IPS DF 19.7 (cell line): ENCODE measurements at places on chromosomes 6 and 20.

- no peak for DNase-seq
These were observed 199.9 kb downstream of the EPHA7 start for GRCh38 chr6:93219447-93219846.

DNA sequence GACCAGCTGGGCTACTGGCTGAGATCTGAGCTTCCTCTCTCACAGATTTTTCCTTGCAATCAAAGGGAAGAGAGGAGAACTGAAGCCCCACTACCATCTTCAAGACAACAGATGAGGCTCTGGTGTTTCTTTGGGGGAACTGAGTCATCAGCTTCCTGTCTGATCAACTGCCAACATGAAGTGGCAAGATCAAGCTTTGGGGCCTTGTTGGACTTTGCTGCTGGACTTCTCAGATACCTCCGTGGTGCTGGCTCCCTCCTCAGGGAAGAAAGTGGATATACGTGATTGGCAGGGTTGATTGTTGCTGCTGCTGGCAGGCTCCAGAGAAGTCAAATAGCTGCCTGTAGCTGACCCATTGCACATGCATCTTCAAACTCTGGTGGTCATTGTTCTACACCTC lies 3.6 kb upstream of the TOX2 start:
- no peak for DNase-seq

GRCh38 chr20:47196091-47197081 lies 160.1 kb downstream of the ZMYND8 start:
- no peak for DNase-seq

DNA sequence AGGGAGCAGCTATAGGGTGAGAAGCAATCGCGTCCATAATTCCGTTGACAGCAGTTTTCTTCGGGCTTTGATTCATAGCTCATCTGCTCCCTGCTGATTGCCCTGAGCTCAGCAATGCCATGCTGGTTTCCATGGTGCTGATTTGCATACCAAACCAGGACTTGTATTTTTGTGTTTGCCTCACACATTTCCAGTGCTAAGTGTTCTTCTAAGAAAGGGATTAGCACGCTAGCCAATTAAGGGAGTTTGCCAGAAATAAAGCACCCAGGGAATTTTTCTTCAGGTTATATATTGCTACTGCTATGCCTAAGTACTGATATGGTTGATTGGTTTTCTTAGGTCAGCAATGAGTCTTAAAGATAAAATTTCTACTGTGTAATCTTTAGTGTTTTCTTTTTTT lies 177.6 kb downstream of the PLCB1 start:
- DNase-seq: no peak

GRCh38 chr6:155782739-155783459 lies 327.3 kb upstream of the NOX3 start:
- DNase-seq: no peak

DNA sequence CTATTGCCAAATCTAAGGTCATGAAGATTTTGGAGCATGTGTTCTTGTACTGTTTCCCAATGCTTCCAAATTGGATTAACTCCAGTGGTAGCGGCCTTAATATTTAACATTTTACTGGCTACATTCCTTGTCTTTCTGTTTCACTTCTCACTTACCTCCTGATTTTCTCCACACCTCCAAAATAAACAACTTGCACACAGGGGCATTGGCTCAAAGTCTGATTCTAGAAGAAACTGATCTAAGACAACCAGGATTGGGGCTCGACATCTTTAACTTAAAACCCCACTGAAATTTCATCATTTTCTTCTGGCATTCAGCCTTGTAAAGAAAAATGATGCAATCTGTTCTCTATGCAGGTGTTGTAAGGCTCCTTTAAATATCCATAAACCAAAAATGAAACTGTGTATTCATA lies 557.9 kb upstream of the ID4 start:
- no peak for DNase-seq

- DNase-seq: no peak
These were observed 54.2 kb downstream of the TBC1D7 start for GRCh38 chr6:13273931-13274706.

DNA sequence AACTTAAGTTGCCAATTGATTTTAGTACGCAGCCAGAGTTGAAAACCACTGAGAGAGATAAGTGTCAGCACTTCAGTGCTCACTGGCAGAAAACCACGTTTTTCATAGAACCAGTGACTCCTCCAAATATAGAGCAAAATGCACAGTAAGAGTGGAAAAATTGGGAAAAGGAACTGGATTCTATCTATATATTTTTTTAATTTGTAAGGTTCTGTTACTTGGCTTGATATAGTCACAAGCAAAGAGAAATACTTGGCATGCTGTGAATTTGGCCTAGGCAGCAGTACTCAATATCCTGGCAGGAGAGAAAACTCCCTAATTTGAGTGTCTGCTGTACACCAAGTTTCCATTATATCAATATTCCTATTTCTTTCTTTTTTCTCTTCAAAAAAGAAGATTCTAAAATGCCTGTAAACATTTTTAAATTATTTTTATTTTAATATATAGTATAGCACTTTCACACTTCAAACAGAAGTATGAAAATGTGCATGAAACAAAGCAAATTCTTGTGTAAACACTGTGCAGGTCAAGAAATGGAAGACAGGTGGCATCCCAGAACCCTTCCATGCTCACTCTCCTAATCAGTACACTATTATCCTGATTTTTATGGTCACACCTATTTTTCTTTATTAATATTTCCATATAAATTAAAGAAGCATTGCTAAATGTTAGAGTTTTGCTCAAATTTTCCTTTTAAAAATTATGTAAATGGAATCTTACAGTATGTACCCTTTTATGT lies 561.8 kb upstream of the RNF217 start:
- no peak for DNase-seq

DNA sequence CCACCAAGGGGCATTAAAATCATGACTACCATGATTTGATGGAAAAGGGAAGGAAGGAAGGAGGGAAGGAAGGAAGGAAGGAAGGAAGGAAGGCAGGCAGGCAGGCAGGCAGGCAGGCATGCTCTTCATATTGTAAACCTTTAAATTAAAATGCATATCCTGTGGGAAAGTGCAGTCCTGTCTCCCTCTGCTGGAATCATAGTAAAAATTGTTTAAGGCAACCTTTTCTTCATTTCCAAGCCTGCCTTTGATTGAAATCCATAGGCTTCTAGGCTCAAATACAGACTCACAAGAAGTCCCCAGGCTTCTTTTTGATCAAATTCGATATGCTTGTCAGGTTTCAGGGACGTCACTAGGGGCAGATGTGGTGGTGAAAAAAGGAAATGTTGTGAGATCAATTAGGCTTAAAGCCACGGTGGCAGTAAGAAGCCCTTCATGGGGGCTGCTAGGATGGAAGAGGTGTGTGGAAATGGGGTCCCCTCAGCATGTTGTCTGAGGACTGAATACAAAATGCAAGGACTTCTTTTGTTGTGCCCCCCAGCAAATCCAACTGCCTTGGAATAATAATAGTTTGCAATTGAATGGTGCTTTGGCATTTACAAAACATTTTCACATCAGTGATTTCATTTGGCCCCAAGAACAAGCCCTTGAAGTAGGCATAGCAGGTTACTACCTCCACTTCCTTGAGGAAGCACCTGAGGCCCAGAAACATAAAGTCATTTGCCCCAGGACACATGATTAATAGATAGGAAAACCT lies 25.6 kb upstream of the GABRR1 start:
- DNase-seq: peak; percentile 35

GRCh38 chr6:36758516-36759147 lies 61.0 kb downstream of the RAB44 start:
- DNase-seq: no peak

DNA sequence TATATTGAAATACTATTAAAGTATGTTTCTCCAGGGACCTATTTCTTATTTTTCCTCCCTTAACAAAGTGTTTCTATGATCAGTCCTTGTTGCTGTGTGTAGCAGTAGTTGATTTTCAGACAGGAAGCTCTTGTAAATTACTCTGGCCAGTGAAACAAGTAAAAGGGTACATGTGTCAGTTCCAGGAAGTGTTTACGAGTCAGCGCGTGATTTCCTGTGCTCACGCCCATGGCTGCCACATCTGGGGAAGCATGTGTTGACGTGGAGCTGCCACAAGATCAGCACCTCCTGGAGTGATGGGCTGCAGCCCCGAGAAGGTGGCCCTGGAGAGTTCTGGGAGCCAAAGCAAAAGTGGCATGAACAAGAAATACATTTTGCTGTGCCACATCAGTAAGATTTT lies 38.6 kb upstream of the GGTLC1 start:
- no peak for DNase-seq
